ENCODE measurements at places on chromosomes 16 and 17.

- DNase-seq = no peak
Measured at GRCh38 chr17:47905221-47905733, 9.2 kb downstream of the SP2 start.

- no peak for DNase-seq
Measured at GRCh38 chr17:3529817-3530741, 27.5 kb downstream of the TRPV3 start.

GRCh38 chr17:77429369-77429968, 288.7 kb downstream of the SEC14L1 start:
- DNase-seq = no peak

DNA sequence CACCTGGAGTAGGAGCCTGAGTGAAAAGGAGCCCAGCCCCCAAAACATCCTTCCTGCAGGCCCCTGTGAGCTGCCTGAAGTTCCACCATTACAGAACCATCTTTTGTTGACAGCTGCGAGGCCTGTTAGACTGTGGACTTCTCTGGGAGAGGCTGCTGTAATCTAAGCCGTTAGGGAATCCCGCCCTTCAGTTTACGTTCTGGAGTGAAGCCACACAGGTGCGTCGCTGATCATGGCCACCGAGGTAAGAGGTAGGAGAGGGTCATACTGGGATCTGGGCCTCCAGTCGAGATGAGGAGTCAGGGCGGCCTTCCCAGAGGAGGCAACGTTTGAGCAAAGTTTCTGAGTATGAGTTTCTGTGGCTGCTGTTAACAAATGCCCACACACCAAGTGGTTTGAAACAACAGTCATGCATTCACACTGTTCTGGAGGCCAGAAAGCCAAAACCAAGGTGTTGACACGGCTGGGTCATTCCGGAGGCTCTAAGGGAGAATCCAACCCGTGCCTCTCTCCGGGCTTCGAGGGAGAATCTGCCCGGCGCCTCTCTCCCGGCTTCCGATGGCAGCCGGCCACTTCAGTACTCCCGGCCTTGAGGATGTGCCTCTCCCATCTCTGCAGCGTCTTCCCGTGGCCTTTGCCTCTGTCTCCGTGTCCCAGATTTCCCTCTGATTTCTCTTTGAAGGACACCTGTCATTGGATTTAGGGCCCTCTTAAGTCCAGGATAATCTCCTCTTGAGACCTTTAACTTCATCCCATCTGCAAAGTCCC, 26.6 kb upstream of the ATP2C2 start:
- no peak for DNase-seq

Data from activated CD4-positive, alpha-beta T cell treated with anti-CD3 and anti-CD28 coated beads for 36 hours (primary cell).